Prostate gland (tissue), 2 donors: ENCODE measurements at places on chromosomes 5 and 9. TPM values are rescaled to one million over a fixed set of nuclear protein-coding genes. Genes with fewer than 3 reads are reported as not detected.

Gene SPINK13
- not detected for total RNA-seq

Gene PCDHAC1
- 3.9 TPM for total RNA-seq

Gene GPR151
- not detected for total RNA-seq

Gene MARCOL
- not detected for total RNA-seq

Gene PCDHA12
- 0.50 TPM for total RNA-seq

Gene DENND1A
- total RNA-seq: 18.9 TPM
